ENCODE measurements at places on chromosomes 3 and 15.

DNA sequence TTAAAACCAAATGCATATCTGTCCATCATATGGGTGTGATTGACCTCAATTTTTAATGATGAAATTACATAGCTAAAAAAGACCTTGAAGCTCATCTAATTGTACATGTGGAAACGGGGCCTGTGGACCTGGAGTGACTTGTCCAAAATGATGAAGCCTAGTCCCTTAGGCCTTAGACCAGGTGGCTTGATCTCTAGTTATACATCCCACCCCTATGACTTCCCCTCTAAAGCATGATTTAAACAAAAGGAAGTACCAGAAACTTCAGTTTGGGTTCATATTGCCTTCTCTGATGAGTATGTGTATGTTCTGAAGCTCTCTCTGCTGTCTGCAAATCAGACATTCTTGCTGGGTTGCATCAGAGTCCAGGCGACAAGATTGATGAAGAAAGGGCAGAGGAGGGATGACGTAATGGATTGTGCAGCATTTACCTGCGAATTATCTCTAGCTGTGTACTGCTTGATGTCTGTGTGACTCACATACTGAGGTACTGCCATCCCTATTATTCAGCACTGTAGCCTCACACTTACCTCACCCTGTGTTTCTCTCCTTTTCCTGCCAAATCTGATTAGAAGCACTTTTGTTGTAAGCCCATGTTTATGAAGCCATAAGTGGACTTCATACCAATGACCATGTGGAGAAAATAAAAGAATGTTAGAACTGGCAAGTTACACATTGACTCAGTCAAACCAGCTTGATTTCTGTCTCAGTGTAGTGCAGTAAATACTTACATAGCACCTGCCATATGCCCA, 111.5 kb downstream of the FILIP1L start:
- DNase-seq, result no peak

DNA sequence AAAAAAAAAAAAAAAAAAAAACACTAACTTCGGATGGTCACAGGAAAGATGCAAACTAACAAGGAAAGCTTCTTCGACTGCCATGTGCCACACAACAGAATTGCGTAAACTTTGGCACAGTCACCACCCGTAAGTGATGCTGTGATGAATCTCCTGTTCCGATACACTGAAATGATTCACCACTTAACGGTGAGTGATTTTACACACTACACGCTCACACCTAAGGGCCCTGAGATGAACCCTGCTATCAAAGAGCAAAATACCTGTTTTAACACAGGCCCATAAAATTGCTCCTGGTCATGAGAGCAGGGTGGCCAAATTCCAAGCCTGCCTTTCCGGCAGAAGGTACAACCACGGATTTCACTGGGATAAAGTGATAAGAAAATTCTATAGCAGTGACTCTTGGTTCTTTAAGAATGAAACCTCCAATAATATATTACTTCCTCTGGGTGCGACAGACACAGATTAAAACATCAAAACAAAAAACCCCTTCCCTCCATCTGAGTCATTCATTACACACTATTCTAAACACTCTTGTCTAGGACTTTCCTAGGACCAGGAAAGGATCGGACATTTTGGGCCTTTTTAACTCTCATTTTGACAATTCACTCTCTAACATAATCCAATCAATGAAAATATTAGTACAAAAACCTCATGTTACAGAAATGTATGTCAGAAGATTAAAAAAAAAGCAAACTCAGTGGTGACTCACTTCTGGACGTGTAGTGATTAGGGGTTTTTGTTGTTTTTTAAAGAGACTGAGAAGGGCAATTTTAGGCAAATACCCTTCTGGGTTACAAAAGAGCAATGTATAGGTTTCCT, 28.3 kb downstream of the LRIG1 start:
- DNase-seq, result no peak

DNA sequence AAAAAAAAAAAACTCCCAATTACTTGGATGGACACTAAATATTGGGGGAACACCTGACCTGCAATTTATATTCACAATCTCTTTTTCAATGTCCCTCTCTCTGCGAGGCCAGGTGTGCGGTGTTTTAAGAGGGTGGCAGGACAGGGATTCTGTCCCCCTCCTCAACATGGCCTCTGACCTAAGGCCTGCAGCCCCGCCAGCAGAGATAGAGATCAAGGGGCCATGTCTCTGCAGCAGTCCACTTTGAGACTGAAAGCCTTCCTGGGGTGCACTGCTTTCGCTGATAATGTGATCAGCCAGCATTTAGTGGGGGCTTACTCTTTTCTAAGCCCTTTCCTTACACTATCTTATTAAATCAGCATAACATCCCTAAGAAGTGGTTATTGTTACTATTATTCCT, 419.9 kb downstream of the OCA2 start:
- no peak for DNase-seq

DNA sequence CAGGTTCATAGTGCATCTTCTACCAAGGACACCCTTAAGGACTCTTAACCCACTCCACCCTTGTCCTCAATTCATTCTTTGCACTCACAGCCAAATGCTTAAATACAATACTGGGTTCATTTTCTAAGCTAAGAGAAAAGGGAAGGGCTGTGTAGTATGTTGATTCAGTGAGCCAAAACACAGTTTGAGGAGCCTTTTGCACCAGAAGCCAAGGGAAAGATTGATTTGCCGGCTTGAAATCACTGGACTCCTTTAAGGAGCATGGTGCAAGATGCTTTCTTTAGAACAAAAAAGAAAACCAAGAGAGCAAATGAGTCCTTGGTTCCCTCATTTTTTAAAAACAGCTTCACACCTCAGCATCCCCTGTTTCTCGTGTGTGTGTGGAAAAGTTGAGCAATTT, 47.8 kb downstream of the BOC start:
- no peak for DNase-seq

GRCh38 chr3:83189634-83190033, 1428.2 kb upstream of the GBE1 start:
- DNase-seq, result no peak

DNA sequence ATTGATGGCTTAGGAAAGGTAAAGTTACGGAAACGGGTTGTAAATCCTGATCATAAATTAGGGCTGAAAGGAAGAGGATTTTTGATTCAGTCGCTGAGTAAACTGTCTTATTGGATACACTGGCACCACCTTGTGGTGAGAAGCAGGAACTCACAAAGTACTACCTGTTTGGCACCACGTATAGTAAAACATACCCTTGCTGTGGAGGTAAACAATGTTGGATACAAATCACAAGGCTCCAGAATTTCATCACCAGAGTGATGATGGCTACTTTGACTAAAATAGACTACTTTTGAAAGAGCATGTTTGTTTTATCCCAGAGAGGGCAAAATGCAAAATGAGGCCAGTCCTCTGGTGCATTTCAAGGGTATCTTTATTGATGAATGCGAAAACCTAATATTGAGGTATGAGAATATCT, 216.9 kb downstream of the IGSF11 start:
- peak; percentile 88 for DNase-seq

- no peak for DNase-seq
These were observed 590 bp downstream of the POLG start for GRCh38 chr15:89333959-89334509.

- peak; percentile 86 for DNase-seq
These were observed 80.0 kb downstream of the SQOR start for GRCh38 chr15:45714590-45715488.

DNA sequence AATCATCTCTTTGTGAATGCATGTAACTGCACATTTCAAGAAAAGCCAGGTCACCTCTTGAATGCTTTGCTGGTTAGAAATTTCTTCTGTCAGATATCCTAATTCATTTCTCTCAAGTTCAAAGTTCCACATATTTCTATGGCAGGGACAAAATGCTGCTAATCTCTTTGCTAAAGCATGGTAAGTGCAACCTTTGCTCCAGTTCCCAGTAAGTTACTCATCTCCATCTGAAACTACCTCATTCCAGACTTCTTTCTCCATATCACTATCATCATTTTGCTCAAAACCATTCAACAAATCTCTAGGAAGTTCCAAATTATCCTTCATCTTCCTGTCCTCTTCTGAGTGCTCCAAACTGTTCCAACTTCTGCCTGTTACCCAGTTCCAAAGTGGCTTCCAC, 230.6 kb downstream of the ZMAT3 start:
- DNase-seq, result no peak

DNA sequence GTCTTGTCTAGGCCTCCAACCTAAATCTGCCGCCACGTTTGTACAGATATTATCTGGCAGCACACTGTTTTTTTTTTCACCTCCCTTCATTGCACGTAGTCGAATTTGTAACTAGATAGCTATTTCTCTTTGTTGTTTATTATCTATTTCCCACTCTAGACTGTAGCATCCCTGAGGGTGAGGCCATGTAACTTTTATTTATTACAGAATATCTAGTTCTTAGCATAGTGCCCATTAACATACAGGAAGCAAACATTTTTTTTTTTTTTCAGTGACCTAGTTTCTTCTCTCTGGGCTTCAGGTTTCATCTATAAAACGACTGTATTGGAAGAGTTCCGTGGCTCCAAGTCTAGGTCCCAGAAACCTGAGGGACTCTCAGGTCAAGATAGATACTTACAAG, 354.3 kb downstream of the FGF12 start:
- DNase-seq, result no peak

GRCh38 chr3:15657016-15657415, 55.5 kb downstream of the BTD start:
- no peak for DNase-seq

GRCh38 chr3:18033581-18034108, 291.2 kb upstream of the TBC1D5 start:
- no peak for DNase-seq

DNA sequence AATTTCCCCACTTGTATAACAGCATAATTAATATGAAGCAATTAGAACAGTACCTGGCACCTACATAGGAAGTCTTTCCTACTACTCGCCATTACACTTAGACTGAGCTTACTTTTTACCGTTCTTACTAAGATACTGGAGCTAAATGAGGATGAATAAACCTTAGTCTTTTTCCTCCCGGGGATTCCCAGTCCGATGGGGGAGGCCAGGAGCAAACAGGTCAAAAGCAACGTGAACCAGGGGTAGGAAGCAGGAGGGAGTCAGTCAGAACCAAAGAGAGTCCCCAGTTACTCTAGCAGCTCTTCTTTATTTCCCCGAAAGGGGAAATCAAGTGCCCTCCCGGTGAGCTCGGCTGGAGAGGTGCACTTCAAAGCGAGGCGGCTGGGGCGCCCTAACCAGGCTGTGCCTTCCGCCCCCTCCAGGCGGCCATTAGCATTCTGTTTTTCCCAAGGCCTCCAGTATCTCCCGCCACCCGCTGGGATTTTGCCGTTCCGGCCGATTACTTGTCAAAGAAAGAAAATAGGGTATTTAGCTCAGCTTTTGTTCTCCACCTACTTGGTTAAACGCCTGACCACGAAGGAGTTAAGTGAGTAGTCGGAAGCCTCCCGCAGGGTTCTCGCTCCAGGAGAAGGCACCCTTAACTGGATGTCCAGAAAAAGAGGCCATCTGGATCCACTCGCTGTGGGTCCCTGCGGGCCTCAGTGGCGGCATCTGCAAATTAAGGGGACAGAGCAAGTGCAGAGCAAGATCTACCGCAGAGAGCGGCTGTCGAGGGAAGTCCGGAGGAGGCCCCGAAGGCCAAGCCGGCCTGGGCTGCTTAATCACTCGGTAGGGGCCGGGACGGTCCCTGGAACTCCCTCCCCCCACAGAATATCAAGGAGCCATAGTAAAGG, 6.3 kb upstream of the EOMES start:
- peak; percentile 96 for DNase-seq

GRCh38 chr3:87127281-87127680, 99.8 kb upstream of the CHMP2B start:
- no peak for DNase-seq

GRCh38 chr3:135981701-135982403, 16.3 kb downstream of the PPP2R3A start:
- no peak for DNase-seq

- no peak for DNase-seq
These were observed 536 bp downstream of the SNAPC5 start for GRCh38 chr15:66496951-66497501.

- peak; percentile 40 for DNase-seq
These were observed 1.0 kb downstream of the SNX1 start for GRCh38 chr15:64096668-64097384.

DNA sequence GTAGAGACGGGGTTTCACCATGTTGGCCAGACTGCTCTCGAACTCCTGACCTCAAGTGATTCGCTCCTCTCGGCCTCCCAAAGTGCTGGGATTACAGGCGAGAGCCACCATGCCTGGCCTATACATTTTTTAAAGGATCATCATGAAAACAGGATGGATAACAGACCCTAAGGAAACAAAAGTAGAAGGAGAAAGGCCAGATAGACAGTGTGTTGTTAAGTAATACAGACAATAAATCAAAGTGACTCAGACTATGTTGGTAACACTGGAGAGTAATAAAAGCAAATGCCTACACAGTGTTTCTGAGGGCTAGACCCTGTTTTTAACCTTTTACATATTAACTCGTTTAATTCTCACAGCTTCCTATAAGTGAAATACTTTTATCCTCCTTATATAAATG, 133.8 kb upstream of the MCTP2 start:
- no peak for DNase-seq

DNA sequence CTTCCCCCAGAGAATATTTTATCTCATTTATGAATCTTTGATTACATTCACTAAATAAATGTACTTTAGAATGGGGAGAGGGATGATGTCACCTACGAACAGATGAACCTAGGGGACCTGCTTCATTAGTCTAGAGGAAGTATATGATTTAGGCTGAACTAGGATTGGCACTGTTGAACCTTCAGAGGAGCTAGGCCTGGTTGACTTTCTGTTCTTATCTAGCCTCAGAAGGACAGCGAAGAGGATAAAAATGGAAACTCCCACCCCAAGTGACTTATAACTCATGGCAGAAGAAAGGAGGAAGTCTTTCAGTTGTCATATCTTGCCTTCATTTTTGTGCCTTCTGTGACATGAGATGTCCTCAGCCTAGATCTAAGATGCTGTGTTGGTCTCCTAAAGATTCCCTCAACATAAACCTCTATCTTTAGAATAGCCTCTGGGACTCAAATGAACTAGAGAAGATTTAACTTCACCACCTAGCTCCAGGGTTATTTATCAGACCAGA, 42.6 kb downstream of the POLG start:
- DNase-seq, result no peak
